ENCODE measurements at places on chromosomes 2 and 18.

DNA sequence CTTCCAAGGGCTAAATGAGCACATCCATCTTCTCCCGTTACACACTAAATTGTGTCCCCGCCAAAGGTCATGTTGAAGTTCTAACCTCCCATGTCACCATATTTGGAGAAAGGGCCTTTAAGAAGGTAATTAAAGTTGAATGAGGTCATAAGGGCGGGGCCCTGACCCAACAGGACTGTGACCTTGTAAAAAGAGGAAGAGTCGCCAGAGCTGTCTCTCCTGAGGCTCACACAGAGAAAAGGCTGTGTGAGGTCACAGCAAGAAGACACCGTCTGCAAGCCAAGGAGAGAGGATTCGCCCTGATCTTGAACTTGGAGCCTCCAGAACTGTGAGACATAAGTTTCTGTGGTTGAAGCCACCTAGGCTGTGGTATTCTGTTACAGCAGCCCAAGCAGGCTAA is 24.1 kb downstream of the TRABD2A start:
- no peak for DNase-seq

DNA sequence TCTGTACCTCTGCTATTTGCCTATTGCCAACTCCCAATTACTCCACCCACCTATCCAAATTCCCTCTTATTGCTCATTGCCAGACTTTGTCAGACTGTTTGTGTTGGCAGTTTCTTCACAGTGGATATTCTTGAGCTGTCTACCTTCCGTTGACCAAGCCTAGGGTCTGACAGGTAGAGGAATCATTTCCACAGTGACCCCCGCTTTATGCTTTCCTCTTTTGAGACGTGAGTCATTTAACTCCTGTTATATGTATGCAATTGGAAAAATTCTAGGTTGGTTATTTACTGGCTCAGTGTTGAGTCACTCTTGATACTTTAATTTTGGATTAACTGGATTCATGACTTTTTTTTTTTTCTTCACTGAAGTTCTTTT is 187.7 kb downstream of the IRS1 start:
- DNase-seq = no peak

GRCh38 chr2:164242409-164242808 is 378.9 kb downstream of the GRB14 start:
- DNase-seq = no peak

DNA sequence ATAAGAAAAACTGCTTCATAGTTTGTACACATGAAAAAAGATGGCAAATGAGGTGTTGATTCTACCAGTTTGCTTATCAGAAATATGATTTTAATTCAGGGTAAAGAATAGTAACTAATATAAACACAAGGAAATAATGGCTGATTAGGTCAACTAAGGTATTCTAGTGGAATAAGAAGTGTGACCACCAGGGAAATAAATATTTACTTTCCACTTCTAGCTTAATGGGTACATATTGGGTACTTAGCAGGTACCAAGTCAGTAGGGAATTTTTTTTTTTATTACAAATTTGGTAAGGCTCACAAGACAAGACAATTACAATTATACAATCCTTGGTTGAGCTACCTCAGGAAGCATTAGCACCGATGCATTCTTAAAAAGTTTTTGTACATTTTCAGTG is 135.7 kb downstream of the PLEKHA3 start:
- DNase-seq = no peak

GRCh38 chr2:227404585-227405271 is 17.0 kb upstream of the SCYGR1 start:
- no peak for DNase-seq

DNA sequence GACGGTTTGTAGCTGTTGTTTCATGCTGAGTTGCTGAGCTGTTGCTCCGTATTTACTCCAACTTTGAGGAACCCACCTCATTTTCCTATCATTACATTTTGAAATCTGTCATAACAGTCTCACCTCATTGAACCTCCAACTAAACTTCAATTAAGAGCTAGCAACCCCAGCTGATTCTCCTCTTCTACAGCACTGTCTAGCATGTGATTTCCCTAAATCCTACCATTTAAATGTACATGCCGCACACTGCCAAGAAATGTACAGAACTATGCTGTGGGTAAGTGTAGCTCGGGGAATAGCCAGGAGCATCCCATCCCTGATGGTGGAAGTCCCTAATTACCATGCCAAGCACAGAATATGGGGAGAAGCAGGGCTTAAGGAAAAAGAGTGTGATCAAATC is 299.9 kb downstream of the AFF3 start:
- DNase-seq = no peak

GRCh38 chr2:191526536-191526935 is 151.4 kb upstream of the NABP1 start:
- no peak for DNase-seq

GRCh38 chr2:47561906-47562305 is 158.9 kb downstream of the MSH2 start:
- DNase-seq = no peak

DNA sequence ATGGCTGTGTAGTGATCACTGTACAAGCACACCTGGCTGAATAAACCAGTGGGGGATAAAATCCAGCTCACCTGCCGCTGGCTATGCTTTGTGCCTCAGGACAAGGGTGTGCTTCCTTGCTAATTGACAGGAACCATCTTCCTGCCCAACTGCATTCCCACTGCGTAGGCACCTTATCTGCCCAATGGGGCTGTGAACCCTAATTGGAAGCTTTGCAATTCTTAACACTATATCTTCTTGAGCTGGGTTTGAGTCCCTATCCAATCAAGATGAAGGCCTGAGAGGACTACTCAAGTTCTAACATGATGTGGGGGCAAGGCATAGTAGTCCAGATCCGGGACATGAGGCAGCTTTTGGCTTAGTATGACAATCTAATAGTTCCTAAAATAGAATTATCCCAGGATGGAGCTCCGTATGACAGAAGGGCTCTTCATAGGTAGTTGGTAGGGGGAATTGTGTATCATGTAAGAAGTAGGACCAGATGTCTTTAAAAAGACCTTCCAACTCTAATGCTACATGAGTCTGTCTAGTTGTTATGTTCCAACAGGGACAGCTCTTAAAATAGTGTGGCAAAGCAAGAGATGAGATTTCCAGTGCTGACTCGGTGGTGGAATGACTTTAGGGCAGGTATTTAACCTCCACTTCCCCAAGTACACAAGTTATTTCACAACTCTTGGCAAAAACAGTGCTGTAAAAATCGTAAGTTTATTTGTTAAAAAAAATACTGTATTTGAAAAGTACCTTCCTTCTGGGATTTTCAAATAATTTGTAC is 2.3 kb upstream of the TMEM150A start:
- DNase-seq = no peak

GRCh38 chr2:22991844-22992243 is 393.1 kb upstream of the KLHL29 start:
- DNase-seq = no peak

DNA sequence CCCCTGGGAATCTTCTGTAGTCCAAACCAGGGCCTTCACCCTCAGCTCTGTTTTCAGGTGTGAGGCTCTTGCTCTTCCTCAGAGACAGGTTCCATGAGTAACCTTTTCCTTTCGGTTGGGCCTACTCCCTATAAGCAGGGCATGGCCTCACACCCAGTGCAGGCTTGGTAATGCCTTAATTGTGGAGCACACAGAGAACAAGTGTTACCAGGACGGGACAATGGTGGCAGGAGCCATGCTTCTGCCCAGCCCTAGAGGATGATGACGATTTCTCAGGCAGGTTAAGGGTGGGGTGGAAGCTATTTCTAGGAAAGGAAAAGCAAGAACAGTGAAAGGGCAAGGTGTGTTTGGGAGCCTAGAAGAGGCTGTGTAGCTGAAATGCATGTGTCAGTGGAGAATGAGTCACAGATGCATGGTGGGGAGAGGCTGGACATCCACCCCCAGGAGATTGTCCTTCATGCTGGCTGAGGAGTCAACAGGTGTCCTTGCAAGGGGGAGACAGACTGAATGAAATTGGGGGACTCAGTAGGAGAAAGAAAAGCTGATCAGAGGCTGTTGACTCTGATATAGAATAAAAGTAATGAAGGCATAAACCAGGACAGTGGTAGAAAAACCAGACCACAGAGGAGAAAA is 22.0 kb upstream of the SERPINB12 start:
- no peak for DNase-seq

GRCh38 chr18:8943900-8944870 is 158.3 kb upstream of the NDUFV2 start:
- no peak for DNase-seq

GRCh38 chr2:41900101-41900577 is 147.7 kb upstream of the PKDCC start:
- no peak for DNase-seq

DNA sequence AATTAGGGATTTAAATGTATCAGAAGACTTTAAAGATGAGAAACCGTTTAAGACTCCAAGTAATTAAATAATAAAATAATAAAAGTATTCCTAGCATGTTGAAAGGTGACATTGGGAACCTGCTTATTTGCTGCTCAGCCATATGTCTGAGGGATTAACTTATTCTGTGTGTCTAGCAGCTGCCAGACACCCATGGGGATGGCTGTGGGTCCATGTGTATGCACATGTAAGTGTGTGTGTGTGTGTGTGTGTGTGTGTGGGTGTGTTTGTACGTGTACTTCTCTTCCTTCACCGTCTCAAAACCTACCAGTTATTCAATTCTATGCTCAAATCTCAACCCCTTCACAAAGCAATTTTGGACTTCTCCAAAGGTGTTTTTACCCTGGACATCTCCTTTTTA is 124.5 kb downstream of the SETBP1 start:
- DNase-seq = no peak

- no peak for DNase-seq
Observed at GRCh38 chr2:173075056-173075780, 428 bp upstream of the MAP3K20 start.

DNA sequence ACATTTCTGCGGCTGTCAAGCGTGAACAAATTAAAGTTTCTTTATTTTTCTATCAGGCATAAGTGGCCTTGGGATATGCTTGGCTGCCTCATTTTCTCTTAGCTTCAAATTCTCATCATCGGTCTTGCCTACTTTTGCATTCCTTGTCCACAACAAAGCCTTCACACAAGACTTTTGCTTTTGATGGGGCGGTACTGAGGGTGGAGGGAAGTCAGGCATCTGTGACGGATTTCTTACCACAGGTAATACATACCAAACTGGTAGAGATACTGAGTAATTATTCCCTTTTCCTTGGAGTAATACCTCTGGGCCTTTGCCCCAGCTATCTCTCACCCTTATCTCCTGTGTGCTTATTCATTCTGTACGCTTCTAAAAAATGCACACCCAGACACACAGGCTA is 468.3 kb upstream of the RGPD4 start:
- DNase-seq = no peak

- DNase-seq = no peak
Observed at GRCh38 chr2:202317080-202317857, 51.7 kb downstream of the NOP58 start.

DNA sequence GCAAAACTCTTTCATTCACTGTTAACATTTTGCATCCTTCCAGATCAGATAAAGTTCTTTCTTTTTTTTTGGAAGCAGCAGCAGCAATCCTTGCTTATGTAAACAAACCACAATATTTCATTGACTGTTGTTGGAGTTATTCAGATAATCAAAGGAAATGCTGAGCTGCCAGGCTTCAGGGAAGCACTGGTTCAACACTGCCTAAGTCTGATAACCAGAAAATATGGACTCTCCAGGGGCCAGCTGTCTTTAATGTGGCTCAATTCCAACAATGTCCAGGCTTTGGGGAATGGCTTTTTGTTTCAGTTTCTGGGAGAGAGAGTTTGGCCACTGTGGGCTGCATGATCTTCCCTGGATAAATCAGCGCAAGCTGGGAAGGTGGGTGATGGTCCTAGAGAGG is 354.3 kb downstream of the AKAIN1 start:
- DNase-seq = no peak

GRCh38 chr2:161857920-161858319 is 216.1 kb downstream of the DPP4 start:
- DNase-seq = no peak

- no peak for DNase-seq
Observed at GRCh38 chr2:219228041-219228910, 1.2 kb downstream of the ATG9A start.

GRCh38 chr2:5367321-5367720 is 324.9 kb upstream of the SOX11 start:
- no peak for DNase-seq

DNA sequence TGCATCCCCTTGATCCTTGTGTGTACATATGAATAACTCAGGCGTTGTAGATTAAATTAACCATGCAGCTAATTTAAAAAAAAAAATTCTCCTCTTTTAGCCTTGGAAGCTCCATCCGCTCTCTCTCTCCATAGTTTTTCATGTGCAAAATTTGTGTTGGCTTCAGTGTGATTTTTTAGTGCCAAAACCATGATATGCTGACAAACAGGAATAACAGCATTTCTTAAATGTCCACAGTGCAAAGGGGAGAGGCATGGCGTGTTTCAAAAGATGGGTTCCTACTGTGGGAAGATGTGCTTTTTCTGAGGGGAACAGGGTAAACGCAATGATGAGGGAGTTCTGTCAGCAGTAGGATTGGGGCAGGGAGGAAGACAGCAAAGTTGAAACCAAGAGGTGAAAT is 247.0 kb downstream of the ICOS start:
- no peak for DNase-seq

GRCh38 chr2:211144078-211144477 is 587.7 kb downstream of the CPS1 start:
- no peak for DNase-seq

DNA sequence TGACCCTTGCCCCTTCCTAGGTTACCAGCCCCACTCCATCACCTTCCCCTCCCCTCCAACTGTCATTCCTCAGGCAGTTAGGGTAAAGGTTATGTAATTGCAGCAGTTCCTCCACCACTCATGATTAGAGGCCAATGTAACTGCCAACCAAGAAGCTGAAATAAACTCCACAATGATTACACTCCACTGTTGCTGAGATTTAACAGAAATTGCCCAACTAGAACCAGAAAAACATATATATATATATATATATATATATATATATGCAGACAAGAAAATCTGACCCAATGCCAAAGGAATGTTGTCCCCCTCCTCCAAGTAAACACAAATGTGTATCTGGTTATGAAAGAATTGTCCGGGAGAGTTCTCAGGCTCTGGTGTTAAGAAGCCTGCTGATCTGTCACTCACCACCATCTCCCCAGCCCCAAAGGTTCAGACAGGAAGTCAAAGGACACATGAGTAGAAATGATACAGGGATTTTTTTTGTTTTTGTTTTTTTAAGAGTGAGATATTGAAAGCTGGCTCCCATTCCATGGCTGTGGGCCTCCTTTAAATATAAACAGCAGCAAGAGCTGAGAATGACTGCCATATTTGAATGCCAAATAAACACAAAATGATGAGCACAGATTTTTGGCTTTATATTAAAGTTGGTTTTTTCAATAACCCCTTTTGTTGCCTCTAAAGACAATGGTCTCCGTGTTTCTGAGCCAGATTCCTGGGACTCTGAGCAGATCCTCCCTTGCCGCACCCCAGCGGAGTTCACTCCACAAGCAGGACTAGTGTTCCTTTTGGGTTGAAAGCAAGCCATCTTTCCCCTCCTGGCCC is 127.2 kb upstream of the MAPRE2 start:
- DNase-seq = no peak

- no peak for DNase-seq
Observed at GRCh38 chr2:207464007-207464406, 65.8 kb upstream of the CREB1 start.

DNA sequence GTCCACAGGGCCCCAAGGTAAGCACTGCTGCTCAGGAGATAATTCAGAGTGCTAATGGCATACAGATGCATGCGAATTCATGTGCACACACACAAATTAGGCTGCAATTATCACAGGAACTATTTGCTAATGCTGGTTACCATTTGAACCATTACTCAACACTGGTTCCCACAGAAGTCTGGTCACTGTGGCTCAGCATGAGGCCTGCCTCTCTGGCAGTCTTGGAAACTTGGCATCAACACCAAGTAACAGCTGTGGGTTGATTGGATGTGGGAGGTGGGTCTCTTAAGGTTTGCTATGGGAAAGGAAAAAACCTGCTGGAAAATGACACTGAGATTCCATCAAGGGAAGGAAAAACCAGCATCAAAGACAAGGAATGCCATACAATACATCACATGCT is 105.0 kb downstream of the CELF4 start:
- no peak for DNase-seq

Measured in activated CD8-positive, alpha-beta memory T cell treated with anti-CD3 and anti-CD28 coated beads for 48 hours (primary cell).